CMK (cell line): ENCODE measurements at places on chromosomes 16 and 17.

DNA sequence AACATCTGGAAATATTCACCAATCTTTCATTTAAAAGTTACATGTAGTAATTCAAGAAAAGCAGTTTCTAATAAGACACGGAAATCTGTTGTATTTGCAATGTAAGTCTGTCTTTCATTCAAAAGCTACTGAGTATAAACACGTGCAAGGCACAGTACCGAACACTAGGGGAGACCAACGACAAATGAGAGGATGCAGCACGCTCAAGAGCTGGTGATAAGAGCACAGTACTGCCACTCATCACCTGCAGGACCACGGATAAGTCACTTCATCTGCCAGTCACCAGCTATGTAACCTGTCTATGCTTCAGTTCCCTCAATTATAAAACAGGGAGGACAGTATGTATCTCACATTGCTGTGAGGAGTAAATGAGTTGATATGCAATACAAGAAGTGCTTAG lies 67.1 kb downstream of the CLEC18A start:
- no peak for DNase-seq

DNA sequence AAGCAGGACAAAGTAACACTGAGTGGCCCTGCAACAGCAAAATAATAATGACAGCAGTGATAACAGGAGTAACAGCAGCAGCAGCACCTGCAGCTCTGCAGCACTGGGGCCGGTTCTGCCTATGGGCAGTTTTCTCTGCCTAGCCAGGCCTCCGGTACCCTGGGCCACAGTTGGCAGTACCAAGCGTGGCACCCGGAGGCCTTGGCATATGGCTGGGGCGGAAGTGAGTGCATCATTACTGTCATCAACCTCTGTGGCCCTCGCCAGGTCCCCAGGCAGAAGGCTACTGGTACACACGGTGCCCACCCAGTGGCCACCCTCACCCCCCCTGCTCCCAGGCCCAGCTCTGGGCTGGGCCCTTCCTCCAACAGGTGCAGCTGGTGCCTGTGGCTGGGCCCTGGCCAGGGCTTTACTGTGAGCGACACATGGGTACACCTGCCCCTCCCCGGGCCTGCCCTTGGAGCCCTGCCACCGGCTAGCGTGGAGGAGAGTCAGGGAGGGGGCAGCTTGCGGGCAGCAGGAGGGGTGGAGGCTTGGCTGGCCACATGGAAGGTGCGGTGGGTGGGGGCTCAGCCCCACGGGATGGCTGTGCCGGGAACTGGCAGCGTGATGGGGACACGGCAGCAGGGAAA lies 3.0 kb downstream of the KCNJ12 start:
- no peak for DNase-seq

GRCh38 chr16:79602628-79603014 lies 2.1 kb upstream of the MAF start:
- DNase-seq: no peak

DNA sequence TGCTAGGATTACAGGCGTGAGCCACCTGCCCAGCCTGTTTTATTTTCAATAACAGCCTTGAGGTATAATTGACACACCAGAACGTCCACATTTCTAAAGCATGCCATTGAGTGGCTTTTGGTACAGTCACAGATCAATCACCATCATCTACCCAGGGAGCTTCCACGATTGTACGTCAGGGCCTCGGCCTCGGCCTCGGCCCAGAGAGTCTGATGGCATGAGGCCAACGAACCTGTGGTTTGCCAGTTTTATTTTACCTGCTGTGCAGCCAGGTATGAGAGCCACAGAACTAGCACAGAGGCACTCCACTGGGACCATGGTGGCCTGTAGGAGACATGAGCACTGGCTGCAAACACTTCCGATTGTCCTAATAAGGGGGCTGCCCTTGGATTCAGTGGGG lies 8.3 kb downstream of the UBALD1 start:
- DNase-seq: no peak

DNA sequence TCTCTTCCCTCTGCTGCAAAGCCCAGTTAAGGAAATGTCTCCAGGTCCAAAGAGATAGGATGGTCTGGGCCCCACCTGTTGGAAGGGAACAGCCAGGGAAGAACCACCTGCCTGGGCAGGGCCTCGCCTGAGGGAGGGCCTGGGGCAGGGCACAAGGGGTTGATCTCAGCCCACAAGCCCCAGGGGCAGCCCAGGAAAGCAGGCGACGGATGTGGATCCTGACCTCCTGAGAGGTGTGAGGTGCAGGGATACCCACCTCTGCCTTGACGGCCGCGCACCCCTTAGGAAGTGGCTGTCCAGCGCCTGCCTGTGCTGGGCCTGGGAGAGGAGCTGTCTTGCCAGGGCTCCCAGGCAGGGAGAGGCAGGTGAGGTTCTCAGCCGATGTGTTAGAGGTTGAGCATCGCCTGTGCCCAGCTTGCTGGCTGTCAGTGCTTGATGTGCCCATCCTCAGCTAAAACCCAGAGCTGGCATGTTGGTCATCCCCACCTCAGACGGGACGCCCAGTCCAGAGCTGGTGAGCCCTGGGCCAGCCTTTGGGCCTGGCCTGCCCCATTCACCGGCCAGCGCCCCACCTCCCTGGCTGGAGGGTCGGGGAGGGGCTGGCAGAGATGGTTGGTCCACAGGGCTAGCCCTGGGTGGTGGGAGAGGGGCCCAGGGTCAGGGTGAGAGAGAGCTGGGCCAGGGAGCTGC lies 434 bp downstream of the CEMP1 start:
- DNase-seq: no peak

DNA sequence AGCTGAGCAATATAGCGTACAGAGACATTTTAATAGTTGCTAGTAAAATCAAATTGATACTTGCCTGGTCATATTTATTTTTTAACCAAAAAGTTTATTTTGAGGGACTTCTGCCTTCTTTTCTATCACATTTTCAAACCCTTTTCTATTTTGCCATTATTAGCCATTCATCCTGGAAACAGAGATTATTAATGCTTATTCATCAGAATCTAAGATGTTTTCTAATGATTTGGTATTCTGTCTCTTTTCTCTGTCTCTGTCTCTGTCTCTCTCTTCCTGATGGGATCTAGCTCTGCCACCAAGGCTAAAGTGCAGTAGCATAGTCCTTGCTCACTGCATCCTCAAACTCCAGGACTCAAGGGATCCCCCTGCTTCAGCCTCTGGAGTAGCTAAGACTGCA lies 871.3 kb upstream of the CDH8 start:
- DNase-seq: no peak

DNA sequence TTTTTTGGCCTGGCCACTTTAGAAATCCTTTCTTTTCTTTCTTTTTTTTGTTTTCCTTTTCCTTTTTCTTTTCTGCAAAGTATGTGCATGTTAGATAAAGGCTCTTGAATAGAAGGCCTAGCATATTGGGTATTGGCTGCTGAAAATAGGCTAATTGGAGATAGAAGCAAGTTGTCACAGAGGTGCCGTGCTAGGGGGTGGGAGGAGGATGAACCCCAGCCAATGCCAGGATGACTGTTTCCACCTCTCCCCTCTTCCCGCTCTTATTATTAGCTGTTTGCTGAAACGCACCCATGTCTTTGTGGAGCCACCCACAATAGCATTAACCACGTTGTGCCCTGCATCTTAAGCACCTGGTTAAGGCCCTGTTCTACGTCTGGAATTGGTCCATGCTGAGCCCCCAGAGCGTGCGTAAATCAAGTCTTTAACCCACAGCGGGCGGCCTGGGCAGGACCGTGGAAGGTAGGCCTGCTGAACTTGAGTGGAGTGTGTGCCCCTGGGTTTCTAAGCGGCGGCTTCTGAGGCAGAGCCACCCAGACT lies 123.6 kb downstream of the MSI2 start:
- no peak for DNase-seq

DNA sequence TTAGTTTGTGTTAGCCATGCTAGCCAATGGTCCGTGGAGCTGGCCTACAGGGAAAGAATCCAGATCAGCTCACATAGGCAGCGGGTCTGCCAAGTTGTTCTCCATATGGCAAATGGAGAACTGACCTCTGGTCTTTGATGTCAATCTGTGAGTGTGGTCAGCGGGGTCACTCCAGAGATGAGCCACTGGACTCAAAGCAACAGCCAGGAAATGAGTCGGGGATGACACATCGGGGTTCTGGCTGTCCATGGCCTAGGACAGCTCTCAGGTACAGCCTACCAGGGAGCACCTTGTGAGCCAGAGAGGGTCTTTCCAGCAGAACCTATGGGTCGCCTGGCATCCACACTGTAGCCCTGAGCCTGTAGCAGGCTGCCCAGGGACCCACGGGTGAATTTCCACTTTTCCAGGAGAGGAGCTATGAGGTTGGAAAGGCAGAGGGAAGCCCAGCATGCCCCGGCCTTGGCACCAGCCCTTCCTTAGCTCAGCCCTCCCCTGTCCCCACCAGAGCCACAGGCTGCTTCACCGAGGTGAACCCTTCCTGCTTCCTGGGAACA lies 203.0 kb upstream of the TNRC6C start:
- no peak for DNase-seq

DNA sequence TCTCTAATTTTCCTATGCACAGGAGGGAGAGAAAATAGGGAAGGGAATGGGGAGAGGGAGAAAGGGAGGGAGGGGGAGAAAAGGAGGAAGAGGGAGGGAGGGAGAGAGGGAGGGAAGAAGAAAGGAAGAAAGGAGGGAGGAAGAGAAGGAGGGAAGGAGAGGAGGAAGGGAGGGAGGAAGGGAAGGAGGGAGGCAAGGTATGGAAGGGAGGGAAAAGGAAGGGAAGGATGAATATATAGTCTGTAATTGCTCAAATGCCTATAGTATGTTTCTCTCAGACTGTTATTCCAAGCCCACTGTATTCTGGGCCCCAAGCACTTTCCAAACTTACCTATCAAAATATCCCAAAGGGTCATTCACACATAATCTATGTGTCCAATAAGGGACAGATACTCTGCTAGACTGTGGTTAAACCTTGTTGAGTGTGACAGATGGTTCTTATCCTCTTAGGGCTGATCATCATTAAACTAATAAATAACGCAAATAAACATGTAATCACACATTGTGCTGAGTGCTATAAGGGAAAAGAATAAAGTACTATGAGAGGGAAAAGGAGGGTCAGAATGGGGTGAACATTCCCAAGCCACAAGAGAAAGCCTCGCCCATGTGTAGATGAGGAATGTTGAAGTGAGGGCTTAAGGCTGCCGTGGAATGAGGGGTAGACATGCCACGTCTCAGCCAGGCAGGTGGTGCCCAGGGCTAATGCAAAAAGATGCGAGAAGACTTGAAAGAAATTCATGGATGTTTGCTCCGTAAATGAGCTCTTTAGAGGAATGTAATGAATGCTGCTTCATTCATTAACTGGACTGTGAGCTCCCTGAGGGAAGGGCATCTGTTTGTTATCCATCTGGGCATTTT lies 30.6 kb downstream of the ASIC2 start:
- no peak for DNase-seq

DNA sequence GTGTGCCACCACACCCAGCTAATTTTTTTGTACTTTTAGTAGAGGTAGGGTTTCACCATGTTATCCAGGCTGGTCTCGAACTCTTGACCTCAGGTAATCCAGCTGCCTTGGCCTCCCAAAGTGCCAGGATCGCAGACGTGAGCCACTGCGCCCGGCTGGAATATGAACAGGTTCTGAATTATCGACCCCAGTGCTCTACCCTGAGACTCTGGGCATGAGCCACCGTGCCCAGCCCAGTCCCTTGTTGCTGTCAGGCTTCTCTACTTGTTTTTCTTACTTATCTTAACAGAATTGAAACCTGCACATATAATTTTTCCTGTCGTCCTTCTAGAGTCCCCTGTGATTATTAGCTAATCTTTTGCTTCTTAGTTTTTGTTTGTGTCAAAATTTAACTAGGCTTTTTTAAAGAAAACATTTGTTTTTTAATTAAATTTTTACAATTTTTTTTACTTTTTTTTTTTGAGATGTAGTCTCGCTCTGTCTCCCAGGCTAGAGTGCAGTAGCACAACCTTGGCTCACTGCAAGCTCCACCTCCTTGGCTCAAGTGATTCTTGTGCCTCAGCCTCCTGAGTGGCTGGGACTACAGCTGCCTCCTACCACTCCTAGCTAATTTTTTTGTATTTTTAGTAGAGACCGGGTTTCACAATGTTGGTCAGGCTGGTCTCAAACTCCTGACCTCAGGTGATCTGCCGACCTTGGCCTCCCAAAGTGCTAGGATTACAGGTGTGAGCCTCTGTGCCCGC lies 66.7 kb downstream of the AP2B1 start:
- no peak for DNase-seq

DNA sequence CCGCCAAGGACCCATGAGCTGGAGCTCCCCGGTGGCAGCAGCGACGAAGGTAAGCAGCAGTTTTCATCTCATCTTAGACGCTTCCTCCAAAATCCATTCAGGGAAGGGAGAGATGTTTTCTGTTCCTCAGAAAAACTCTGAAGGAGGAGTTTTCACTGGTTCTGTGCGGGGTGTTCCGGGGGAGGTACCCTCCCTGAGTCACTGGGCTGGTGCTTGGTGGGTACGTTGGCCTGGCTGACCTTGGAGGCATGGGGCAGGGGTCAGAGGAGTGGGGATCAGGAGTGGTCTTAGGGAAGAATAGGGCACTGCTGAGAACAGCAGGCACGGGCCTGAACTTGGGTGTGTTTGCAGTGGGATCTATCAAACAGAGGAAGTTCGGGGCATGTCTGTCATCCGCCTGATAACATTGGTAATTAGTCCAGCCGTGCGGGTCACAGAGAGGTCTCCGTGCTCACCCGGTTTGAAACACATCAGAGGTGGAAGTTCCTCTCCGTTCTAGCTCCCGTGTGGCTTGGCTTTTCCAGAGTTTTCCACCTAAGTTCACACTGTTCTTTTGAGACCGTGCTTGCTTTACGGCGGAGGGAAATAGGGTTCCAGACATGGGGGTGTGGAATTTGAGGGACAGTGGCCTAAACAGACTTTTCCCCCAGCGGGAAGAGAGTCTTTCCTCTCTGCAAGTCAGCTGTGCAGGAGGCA lies 59.6 kb upstream of the CIBAR2 start:
- DNase-seq: peak; percentile 64

DNA sequence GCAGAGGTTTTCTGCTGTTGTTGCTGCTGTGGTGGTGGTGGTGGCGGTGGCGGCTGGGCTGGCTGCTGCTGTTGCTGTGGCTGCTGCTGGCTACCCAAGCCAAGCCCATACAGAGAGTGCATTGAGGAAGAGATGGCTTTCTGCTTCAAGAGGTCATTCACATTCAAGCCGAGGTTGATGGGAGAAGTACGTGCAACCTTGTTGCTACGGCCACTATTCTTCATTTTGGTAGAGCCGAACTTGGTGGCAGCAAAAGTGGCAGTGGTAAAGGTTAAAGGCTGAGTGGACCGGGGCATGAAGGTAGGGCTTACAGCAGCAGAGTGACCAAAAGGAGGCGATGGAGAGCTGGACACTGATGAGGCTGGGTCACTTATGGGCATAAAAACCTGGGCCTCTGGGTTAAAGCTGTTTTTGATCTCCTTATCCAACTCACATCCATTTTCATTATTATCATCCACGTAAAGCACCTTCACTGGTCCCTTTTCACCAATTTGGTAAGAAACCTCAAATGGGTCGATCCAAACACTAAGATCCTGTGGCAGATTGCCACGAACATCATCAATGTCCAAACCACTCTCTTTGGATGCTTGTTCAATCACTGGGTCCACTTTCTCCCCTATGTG lies 2.8 kb downstream of the TOB1 start:
- DNase-seq: no peak

- DNase-seq: no peak
Observed at GRCh38 chr16:65219786-65220185, 97.9 kb upstream of the CDH11 start.

- no peak for DNase-seq
Observed at GRCh38 chr17:68531252-68531651, 19.0 kb downstream of the PRKAR1A start.

GRCh38 chr17:31453896-31454295 lies 62.4 kb downstream of the RAB11FIP4 start:
- DNase-seq: no peak

- no peak for DNase-seq
Observed at GRCh38 chr17:43615330-43616028, 46.2 kb downstream of the MEOX1 start.

- no peak for DNase-seq
Observed at GRCh38 chr17:80358131-80358530, 56.8 kb upstream of the ENDOV start.

- DNase-seq: no peak
Observed at GRCh38 chr17:1150863-1151600, 28.7 kb downstream of the ABR start.
